ENCODE measurements at places on chromosomes 4 and X.

DNA sequence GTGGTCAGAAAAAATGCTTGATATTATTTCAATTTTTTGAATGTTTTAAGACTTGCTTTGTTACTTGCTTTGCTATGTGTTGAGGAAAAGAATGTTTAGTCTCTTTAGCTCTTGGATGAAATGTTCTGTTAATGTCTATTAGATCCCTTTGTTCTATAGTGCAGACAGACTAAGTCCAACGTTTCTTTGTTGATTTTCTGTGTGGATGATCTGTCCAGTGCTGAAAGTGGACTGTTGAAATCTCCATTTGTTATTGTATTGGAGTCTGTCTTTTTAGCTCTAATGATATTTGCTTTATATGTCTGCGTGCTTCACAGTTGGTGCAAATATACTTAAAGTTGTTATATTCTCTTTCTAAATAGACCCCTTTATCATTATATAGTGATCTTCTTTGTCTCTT lies 220.6 kb downstream of the GUCY2F start:
- DNase-seq: no peak

- DNase-seq: no peak
These were observed 34.1 kb downstream of the DLG3 start for GRCh38 chrX:70478526-70479245.

DNA sequence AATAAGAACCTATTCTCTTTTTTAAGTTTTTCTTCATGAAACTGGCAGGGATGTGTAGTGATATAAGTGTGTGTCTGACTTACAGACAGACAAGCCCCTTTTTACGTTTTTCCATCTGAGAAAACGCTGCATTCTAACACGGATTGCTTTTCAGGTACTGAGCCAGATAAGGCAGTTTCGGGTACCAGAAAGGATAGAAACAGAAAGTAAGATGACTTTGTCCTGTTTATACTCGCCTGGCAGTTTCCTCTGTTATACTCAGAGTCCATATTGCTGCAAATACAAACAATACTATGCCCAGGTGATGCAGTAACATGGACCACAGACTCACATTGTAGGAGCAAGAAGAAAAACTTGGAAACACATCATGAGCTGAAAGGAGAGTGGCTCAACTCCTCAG lies 2320.6 kb upstream of the AGA start:
- no peak for DNase-seq

- DNase-seq: no peak
These were observed 2.8 kb downstream of the VEGFC start for GRCh38 chr4:176789955-176790354.

- DNase-seq: no peak
These were observed 2.0 kb upstream of the TMPRSS11D start for GRCh38 chr4:67885762-67886161.

DNA sequence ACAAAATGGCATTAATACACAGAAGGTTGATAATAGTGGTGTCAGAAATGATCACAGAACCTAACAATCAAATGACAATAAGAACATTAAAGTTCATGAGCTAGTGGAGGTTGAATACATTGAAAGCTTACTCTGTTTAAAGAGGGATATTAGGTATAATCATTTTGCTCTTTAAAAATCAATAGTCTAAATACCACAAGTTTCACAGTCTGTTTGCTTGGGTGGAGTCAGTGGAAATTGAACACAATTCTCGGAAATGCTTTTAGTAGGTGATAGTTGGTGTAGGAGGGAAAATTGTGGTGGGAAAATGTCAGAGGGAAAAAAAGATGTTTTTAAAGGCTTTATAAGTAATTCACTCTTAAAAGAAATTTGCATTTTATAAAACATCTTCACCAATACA lies 197.1 kb downstream of the GLUD2 start:
- DNase-seq: no peak

DNA sequence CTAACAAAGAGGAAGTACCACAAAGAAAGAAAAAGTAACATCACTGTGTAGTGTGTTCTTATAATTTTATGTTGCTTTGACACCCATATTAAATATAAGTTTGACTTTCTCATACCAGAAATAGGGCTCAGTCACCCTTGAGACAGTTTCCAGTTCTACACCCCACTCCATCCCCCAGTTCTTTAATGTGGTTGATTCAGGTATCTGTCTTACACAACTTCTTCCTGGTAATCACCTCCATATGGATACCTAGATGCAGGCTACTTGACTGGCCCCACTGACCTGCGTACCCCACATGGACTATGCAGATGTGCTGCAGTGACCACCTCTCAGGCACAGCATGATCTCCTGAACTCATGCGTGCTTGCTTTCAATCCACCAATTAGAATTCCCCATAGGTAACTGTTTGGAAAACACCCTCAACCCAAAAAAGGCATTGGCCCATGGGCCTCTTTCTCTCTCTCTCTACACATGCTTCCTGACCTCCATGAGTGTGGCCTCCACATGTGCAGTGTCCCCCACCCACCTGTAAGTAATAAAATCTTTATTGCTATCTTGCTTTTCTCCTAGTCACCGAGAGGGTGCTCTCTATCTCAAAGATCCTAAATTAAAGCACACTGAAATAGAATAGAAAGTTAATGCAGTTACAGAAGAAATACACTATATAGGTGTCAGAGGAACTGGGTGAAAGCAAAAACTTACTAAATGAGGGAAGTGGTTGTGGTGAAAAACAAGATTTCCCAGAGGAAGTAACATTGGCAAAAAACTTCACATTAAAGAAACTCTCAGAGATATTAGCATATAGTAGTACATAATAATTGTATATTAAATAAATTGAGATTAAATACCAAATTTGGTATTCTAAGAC lies 98.4 kb downstream of the ZAR1 start:
- no peak for DNase-seq

DNA sequence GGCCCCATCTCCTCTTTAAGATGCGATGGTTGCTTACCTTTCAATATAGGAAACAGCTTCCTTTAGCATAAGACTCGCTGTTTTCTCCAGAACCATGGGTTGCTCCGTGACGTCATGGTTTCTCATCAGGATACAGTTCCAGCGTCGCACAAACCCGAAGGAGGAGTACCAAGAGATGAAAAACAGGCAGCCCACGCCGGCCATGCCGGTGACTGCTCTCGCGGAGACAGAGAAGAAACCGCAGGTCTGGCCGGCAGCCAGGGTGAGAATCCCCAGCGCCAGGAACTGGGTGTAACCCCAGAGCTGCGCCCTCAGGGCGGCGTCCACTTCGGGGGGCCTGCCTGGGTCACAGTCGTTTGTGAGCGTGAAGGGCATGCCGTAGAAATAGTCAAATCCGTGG lies 11.4 kb downstream of the ARSD start:
- no peak for DNase-seq

GRCh38 chrX:48802905-48803200 lies 986 bp downstream of the HDAC6 start:
- no peak for DNase-seq

DNA sequence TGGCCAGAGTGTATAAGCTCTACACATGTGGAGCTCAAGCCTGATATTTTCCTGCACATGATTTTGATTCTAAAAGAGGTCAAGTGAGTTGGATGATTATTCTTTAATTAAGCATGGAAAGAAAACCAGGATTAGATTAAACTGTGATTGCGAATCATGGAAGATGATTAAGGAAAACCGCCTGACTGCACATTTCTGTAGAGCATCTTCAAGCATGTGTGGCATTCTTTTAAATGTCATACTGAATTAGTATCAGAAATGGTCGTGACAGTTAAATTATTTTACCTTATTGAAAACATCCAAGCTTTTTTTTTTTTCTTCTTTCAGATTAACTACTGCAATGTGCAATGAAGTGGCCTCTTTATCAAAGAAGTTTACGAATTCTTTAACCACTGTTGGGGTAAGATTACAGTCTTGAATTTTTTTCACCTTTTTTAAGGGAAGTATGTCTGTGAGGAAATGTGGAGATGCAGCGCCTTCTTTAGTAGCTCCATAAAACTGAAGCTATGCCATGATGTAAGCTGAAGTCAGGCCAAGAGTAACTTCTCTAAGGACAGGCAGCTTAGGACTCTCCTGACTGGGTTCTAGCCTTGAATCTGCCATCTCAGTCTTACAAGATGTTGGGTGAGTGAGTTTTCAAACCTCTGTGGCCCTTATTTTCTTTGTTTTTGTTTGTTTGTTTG lies 67.9 kb downstream of the FAM114A1 start:
- no peak for DNase-seq

- DNase-seq: no peak
These were observed 118.2 kb upstream of the STX18 start for GRCh38 chr4:4659871-4660651.

DNA sequence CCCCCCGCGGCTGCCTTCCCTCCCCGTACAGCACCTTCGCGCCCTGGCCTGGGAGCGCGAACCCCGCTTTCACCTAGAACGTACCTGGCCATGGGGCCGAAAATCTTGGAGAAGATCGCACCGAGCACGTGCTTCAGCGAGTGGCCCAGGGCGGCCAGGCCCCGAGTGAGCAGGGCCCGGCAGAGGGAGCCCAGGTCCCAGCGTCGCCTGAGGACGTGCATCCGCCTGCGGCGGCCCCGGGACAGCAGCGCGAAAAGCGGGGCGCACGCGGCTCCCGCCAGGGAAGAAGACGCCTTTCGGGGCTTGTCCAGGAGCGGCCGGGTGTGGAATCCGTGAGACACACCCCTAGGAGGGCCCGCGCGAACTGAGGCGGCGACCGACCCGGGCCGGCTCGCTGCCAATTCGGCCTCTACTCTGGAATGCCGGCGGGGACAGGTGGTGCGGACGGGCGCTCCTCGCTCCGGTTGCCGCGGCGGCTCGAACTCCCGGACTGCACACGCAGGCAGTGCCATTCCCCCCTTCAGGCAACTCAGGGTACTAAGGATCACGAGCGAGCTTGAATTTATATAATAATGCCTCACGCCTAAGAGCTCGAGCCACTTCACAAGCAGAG lies at the start of gene HS6ST2:
TSS of gene HS6ST2 (minus strand) at position 539 of the 613 bp plus-strand sequence.
- no peak for DNase-seq

GRCh38 chr4:155599085-155599484 lies 67.6 kb upstream of the GUCY1A1 start:
- no peak for DNase-seq

DNA sequence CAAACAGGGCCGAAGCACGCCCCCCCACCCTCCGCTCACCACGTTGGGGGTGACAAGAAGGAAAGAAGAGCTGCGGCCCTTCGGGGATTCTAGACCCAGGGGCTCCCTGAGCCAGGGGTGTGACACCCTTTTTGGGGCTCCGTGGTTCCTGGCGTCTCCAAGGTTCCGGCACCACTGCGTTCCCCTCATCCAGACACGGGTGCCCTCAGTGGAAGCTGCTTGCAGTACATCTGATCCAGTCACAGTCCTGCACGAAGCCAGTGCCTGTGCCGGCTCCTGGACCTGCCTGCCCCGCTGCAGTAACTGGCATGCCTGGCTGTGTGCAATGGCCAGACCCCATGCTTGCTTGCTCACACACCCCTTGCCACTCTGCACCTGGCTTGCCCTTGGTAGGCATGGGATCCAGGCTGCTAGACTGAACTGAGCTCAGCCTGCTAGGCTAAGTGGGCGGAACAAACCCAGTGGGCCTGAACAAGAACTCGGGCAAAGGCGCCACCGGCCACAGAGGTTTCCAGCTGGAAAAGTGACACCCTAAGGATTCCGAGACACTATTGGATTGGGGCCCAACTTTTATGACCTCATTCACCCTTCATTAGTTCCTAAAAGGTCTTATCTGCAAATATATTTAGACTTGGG lies 420.4 kb upstream of the AGA start:
- DNase-seq: no peak

DNA sequence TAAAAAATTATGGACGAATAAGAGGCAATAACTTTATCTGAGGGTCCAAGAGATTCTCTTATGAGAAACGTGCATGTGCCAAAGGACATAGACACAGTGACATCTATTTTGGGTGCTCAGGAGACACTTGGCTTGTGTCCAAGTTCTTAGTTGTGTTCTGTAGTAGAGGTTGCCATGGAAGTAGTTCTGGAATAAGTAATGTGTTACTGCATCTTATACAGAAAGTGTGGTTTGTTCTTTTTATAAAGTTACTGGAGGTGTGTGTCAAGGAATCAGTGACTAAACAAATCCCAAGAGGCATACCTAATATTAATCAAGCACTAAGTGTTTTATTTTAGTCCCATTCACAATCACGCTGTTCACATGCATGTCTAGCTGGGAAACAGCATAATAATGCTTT lies 305.7 kb downstream of the ARHGAP24 start:
- no peak for DNase-seq

DNA sequence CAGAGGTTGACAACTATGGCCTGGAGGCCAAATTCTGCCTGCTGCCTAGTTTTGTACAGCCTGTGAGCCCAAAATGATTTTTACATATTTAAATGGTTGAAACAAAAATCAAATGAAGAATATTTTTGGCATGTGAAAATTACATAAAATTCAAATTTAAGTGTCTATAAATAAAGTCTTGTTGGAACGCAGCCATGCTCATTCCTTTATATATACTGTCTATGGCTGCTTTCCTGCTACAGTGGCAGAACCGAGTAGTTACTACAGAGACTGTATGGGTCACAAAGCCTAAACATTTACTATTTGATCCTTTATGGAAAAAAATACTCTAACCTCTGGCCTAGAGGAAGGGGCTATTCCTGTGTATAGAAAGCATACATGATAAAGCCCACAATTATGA lies 290.4 kb downstream of the GLUD2 start:
- DNase-seq: no peak

GRCh38 chr4:173468314-173468713 lies 61.7 kb downstream of the HAND2 start:
- DNase-seq: no peak

DNA sequence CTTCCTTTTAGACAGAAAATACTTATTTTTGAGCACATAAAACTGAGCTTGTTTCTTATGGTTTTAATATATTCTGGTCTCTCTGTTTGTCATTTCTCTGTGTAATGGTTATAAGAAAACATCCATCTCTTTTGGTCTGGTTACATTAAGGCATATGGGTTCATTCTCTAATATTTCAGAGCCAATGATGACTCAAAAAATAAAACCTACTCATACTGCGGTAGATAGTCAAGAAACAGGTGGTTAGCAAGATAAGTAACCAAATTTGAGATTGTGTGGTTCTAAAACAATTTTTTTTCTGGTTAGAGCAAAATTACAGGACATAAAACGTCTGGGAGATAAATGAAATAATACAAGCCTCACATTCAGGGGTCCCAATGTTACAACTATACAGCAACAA lies 654.5 kb downstream of the STIM2 start:
- no peak for DNase-seq

GRCh38 chr4:184969610-184970009 lies 48.7 kb upstream of the HELT start:
- no peak for DNase-seq

Data from left forelimb (tissue), 1 donor.